ENCODE measurements at places on chromosomes 7 and 10.

DNA sequence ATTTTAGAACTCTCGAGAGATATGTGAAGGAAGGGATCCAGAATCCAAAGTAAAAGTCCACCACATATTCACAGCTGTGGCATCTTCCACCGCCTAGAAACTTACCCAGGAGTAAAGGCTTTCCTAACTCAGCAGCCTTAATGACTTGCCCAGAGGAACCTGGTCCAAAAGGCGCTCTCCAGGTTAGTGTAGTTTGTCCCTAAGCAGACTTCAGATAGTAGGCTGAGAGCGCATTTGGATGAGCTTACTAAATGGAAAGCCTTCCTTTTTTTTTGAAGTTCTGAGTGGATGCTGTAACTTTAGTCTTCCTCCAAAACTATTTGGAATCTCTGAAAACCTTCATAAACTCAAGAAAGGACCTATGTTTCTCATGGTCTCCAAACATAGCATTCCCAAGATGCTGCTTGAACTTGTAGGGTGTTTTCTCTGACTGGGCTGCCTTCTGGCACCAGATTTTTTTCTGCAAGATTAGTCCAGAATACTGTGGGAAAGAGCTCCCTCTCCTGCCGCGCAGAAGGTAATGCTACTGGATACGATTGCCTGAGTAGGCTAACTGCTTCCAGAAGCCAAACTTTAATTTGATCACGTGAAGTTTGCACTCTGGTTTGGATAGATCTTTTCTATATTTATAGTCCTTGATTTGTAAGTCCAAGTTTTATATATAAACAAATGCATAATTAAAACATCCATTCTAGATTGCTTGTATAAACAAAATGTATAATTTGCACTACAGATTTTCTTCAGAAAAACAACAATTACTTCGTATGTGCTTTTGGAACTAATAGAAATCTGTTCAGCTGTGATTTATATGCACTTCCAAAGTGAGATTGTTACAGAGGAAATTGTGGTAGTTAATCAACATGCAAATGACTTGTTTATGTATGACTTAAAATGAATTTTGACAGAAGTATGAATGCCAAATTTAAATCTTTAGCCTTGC lies 19.6 kb upstream of the GPR37 start:
- DNase-seq = no peak

DNA sequence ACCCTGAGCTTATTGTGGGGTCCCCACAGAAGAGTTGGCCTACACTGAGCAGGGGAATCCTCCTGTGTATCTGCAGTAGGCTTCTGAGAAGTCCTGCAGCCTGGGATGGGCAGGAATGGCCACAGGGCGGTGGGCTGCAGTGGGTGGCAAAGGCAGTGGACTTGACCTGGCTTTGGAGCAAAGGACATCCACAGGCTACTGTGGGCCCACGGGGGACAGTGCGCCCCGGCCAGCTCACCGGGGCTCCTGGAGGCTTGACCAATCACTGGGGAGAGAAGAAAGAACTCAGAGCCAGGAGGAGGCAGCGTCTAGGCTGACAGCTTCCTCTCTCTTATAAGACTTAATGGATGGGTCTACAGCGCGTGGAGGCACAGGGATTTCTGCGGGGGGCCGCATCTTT lies 488.8 kb upstream of the MGMT start:
- no peak for DNase-seq

- DNase-seq = peak; percentile 55
These were observed 652 bp downstream of the KAZALD1 start for GRCh38 chr10:101062232-101063049.

- no peak for DNase-seq
These were observed 28.2 kb downstream of the SKIDA1 start for GRCh38 chr10:21497177-21497807.

DNA sequence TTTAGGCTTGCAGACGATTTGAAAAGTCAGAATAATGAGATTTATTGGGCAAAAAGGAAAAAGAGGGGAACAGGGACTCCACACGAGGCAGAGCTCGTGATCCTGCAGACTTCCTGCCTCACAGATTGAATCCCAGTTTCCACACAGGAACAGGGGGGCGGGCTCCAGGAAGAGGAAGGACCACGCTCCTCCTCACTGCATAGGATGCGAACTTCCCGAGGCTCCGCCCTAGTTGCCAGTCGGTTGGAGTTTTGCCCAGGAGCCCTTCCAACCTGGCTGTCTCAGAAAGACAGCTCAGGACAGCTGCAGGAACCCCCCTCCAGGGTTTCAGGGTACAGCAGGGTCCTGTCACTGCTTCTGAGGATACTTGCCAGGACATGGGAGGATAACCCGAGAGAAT lies 488.3 kb upstream of the ADARB2 start:
- no peak for DNase-seq

DNA sequence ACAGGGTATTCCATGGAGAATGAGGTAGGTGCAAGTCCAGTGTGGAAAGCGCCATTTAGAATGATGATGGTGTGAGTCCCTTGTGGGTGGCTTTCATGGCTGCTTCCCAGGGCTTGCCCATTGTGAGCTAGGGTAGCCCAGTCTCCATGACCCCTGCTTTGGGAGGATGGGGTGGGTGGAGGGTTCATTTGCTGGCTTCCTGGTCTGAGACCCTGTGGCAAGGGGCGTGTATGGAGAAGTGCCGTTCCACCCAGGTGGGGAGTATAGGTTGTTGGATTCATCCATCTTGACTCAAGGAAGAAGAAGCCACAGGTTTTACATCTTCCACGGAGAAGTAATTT lies 27.7 kb downstream of the CCM2 start:
- DNase-seq = no peak

- no peak for DNase-seq
These were observed 536.5 kb upstream of the FZD8 start for GRCh38 chr10:36178616-36179015.

- no peak for DNase-seq
These were observed 273.5 kb downstream of the TCERG1L start for GRCh38 chr10:131038056-131038455.

GRCh38 chr10:118800920-118801319 lies 46.1 kb upstream of the CACUL1 start:
- no peak for DNase-seq

- no peak for DNase-seq
These were observed 2.6 kb downstream of the CLDN15 start for GRCh38 chr7:101235050-101235449.

DNA sequence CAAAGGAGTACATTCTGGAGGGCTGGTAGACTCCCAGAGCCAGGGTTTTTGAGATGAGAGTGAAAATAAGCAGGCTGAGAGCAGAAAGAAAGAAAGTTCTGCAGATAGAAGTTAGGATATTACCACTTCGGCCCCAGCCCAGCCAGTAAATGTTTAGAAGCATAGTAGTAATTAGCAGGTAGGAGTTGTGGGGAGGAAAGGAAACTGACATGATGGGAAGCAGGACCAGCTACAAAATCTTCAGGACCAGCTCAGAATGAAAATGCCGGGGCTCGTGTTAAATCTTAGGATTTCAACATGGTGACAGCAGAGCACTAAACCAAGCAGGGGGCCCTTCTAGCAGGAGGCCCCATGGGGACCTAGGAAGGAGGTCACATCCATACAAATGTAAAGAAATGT lies 28.7 kb downstream of the PRSS2 start:
- DNase-seq = no peak

DNA sequence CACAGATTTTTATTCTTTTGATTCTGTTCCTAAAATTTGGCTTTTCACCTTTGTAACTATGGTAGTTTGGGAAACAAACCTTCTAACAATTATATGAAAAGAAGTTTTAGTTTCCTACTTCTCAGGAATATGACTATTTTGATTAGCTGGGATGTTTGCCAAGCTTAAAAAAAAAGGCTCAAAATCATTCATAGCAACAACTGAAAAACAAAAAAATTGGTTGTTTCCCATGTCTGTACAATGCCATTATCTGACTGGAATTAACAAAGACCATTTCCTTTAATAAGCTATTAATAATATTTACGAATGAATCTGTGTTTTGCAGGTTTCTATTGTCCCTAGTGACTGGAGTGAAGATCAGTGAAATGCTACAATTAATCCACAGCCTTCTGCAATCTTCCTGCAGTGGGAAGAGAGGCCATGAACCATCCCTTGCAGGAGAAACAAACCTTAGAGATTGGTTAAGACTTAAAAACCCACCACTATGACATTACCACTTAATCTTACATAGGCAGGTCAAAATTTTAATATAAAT lies 4.2 kb downstream of the PURB start:
- no peak for DNase-seq

DNA sequence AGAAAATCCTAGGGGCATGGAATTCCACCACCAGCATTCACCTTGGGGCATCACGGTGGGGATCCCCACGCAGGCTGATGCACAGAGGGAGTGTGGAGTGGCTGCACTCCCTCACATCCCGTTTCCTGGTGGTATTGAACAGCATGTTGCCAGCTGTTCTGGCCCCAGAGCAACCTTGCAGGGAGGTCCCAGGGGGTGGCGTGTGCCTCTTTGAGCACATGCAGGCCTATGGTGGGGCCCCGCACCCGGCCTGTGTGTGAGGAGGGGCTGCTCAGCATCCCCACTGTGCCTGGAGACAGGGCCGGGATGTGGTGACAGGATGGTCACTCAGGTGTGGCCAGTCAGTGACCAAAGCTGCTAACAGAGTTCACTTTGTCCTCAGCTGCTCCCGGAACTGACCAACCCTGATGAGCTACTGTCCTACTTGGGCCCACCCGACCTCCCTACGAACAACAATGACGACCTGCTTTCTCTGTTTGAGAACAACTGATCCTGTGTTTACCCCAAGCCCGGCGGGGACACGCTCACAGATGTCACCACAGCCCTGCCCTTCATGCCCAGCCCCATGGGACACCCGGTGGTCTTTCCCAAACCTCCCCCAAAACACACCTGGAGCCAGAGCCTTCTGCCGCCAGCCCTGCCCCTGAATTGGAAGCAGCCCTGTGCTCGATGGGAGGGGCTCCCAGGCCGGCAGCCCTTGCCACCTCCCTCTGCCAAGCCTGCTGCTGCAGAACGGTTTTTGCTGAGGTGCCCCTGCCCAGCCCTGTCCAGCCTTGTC lies 18.7 kb downstream of the ZMIZ2 start:
- no peak for DNase-seq

DNA sequence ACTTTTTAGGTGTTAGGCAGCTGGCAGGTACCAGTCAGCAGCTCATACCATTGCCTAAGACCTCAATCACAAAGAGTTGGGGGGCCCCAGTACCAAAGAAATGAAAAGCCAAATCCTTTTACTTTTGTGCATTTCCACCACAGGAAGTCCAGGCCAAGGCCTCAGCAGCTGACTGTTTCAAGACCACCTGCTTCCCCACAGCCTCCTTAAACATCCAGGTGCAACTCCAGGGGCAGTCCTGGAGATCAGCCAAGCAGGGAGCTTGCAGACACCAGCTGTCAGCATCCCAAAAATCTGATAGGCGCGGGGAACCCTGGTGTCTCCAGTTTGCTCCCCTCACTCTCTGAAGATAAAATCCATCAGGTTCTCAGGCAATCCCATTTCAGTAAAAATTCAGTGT lies 91.5 kb upstream of the EFCAB10 start:
- no peak for DNase-seq
